ENCODE measurements at places on chromosomes 6 and 20. TPM values are rescaled to one million over a fixed set of nuclear protein-coding genes. Genes with fewer than 3 reads are reported as not detected.

GRCh38 chr20:24478584-24478983 lies 9.2 kb downstream of the SYNDIG1 start:
- DNase-seq, result no peak

DNA sequence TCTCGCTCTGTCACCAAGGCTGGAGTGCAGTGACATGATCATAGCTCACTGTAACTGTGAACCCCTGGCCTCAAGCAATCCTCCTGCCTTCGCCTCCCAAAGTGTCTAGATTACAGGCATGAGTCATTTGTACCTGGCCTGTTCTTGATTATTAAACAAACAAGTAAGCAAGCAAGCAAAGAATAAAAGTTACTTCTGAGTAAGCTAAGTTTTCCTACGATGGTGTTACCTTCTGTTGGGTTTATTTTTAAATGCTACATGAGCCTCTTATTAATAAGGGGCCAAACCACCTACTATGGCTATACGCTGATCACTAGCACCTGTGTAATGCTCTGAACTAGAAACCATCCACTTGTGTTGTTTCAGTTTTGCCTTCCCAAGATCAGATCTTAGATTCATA lies 50.8 kb downstream of the IL22RA2 start:
- no peak for DNase-seq

DNA sequence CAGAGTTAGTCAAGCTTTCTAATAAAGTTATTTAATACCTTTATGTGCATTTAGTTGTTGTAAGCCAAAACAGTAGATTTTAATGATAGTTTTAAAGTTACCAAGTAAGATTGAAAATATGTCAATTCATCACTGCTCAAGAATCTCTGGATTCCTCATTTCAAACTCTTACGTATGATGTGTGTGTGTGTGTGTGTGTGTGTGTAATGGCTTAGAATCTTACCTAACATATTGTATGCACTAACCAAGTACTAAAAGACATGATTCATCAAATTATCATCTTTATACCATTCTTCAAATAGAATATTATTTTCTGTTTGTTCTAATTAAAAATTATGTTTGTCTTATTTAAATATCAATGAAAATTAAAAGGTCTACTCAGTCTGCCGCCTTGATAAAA lies 41.5 kb upstream of the ZNF337 start:
- DNase-seq, result no peak

DNA sequence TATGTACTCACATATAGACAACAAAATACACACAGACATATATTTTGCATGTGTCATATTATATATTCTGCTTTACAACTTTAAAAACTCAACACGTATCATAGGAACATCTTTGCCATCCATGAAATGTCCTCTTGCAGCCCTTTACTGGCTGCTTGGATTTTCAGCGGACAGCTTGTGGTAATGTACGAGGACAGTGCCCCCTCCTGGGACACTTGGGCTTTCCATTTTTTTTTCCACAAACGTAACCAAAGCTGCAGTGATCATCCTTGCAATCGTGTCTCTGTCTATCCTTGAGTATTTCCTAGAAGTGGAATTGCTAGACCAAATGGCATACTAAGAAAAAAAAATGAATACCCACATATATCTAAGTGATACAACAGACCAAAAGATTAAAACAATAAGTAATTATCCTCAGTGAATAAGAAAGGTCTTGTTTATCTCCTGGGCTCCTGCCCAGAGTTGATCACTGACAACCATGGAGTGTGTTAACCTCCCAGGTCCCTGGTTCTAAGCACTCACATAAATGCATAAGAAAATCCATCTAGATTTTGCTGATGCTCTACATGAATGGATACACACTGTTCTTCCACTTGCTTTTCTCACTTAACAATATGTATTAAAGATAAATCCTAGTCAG lies 18.1 kb downstream of the BPI start:
- DNase-seq, result no peak

- no peak for DNase-seq
These were observed 916 bp downstream of the PABPC1L start for GRCh38 chr20:44910690-44911262.

GSTA2 gene
- total RNA-seq, result not detected

DNA sequence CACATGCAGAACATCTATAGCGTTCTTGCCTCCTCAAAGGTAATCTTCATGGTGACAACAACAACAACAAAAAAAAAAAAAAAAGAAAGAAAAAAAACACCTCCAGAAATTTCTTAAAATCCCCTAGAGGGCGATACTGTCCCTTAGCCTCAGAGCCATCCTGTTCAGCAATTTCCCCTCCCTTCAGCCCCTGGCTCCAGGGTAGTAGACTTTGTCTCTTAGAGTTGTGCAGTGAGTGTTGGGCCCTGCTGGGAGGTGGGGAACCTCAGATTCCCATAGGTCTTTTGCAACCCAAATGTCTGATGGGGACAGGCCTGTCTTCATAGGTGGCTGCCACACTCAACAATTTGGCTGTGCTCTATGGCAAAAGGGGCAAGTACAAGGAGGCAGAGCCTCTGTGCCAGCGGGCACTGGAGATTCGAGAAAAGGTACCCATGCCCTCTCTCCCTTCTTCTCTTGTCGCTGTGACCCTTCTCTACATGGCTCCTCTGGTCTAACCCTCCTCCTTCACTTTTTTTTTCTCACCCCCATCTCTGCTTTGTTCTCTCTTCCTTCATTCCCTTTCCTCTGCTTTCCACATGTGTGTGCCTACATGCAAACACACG lies 6.0 kb upstream of the PTK7 start:
- no peak for DNase-seq

DNA sequence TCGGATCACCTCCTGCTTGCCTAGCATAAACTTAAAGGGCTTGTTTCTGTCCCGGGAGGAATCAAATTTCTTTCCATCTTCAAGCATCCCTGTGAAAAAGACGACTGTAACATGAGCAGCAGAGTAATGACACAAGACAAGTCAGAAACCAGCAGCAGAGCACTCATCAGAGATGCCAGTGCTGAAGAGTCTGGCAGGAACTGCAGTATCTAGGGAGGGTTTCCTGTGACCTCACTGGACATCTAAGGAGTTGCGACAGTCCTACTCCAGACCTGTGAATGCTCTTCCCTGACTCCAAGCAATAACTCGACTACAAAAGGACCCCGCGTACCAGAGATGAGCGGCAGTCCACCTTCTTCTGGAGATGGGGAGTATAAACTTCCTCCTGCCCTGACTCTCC lies 17.3 kb downstream of the FKBP1A start:
- no peak for DNase-seq

MLIP gene
- total RNA-seq, result 4.4 TPM

DNA sequence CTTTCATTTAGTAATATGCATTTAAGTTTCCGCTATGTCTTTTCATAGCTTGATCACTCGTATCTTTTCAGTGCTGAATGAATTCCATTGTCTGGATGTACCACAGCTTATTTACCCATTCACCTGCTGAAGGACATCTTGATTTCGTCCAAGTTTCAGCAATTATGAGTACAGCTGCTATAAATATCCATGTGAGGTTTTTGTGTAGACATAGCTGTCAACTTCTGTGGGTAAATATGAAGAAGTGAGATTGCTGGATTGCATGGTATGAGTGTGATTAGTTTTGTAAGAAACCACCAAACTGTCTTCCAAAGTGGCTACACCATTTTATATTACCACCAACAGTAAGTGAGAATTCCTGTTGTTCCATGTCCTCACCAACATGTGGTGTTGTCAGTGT lies 79.2 kb upstream of the STMND1 start:
- DNase-seq, result no peak

DNA sequence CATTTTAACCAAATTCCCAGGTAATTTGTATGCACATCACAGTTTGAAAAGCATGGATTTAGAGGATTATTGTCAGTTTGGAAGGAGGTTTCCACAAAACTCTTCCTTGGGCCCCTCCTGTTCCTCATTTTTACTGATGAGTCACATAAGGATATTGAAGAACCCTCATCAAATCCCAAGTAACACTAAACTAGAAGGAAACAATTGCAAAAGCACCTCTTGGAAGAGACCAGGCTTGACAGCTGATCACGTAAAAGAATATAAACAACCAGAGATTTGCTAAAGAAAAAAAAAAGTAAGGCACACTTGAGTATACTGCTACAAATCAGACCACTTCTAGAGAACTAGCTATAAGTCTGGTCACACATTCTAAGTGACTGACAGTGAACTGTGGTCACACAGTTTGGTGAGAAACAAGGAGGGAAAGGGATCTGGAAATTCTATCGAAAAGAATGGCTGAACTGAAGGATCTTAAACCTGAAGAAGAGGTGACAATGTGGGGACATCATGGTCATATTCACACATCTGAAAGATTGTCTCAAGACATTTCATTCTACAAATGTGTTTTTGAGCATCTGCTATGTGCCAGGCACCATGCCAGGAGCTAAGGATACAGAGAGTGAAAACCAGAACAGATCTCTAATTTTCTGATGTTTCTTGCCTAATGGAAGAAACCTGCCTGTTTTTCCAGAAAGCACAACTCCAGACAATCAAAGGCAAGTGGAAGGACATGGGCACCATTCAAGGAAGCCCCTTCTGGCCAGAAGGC lies 24.1 kb downstream of the ZHX3 start:
- no peak for DNase-seq

DNA sequence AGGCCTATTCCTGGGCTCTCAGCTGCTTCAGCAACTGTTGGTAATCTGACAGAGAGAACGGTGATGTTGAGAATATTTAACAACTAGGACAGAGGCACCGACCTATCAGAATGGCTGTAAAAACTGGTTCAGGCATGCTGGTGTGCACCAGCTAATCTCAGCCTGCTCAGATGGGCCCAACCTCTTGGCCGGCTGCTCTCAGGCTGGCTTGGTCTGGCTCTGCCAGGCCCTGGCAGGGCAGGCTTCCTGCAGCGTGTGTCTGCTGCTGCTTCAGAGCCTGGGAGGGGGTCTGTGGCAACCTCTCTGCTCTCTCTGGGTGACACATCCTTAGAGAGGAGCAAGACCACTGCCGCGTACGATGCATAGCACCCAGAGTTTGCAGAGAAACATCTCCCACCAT lies 4.8 kb downstream of the SLC2A12 start:
- no peak for DNase-seq

SLC22A3 gene
- 11.0 TPM for total RNA-seq

NHLRC1 gene
- 2.4 TPM for total RNA-seq

DNA sequence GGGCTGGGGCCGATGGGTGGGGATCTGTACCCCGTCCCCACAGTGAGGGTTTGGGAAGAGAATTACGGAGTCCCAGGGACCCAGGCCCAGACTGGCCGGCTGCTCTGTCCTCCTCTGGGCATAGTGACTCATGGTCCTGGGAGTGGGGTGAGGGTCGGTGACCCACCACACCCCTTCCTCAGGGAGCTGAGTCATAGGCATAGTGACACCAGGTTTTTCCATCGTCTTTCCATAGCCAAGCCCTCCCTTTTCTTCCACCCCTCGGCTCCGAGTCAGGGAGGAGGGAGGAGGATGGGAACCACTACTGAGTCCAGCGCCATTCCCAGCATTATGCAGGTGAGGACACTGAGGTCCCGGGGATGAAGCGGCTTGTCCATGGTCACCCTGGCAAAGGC lies 8.9 kb downstream of the CYP21A2 start:
- DNase-seq, result no peak

DNA sequence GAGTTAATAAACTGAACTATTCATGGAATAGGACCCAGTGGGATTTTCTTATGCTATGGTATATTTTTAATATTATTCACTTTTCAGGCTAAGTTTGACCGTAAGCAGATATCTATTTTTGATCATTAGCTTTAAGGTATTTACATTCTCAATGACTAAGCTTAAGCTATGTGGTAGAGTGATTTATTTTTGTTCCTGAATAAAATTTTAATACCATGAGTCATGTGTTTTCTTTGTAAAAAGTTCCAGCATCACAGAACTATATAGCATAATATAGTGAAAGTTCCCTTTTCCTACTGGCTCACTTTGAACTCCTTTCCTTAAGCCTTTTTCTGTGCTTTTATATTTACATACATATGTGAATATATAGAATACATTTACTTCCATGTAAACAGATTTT lies 75.8 kb downstream of the BCKDHB start:
- DNase-seq, result no peak

GRCh38 chr6:66948106-66948505 lies 1241.1 kb upstream of the EYS start:
- DNase-seq, result no peak

GRCh38 chr6:95693108-95693507 lies 115.8 kb downstream of the MANEA start:
- no peak for DNase-seq

FANCE gene
- total RNA-seq, result 7.0 TPM

DNA sequence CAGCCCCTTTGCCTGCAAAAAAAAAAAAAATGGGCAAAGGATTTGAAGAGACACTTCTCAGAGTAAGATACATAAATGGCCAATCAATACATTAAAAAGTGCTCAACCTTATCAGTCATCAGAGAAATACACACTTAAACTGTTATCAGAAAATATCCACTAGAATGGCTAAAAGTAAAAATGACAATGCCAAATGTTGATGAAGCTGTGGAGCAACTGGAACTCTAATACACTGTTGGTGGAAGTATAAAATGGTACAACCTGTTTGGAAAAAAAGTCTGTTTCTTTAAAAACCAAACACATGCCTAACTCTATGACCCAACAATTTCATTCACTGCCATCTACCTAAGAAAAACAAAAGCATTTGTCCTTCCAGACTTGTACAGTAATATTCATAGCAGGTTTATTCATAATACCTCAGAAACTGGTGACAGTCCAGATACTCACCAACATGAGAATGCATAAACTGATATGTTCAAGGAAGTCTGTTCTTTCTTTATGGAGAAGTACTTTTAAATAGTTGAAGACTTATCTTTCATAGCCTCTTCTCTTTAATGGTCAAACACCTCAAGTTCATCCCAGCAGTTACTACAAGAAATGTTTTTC lies 378.4 kb upstream of the RUNX2 start:
- DNase-seq, result no peak

- no peak for DNase-seq
These were observed 2.4 kb downstream of the NUS1 start for GRCh38 chr6:117677553-117678141.

RAB44 gene
- 0.26 TPM for total RNA-seq

GRCh38 chr20:34083137-34083536 lies 28.9 kb downstream of the EIF2S2 start:
- DNase-seq, result peak; percentile 20

RIPOR3 gene
- 8.2 TPM for total RNA-seq

HCRTR2 gene
- total RNA-seq, result 0.16 TPM

DNA sequence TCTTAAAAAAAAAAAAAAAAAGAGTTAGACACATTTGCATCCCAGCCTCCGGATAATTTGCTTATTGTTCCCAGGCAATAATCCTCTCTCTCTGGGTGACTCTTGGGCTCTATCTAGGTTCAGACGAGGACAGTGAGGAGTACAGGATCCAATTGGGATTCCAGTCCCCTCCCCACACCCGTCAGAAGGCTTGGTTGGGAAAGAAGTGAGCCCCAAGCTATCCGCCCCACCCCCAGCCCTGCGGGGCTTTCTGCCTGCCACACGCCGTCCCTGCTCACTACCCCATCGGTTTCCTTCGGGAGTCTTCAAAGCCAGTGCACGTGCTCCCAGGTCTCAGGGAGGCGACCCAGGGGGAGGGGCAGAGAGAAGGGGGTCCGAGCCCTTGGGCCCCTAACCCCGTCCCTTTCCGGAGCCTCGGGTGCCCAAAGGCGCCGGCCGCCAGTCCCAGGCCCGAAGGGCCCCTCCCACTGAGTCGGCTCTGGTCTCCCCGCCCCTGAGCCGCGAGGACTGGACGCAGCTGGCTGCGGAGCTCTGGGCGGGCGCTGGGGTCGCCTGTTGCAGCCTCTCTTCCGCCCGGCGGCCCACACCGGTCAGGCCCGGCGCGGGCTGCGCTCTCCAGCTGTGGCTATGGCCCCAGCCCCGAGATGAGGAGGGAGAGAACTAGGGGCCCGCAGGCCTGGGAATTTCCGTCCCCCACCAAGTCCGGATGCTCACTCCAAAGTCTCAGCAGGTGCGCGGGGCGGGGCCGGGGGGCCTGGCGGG lies 2.5 kb downstream of the MYMX start:
- DNase-seq, result no peak

GRCh38 chr20:39245685-39246311 lies 283.7 kb downstream of the DHX35 start:
- no peak for DNase-seq
